T-cell (primary cell): ENCODE measurements at places on chromosomes 7 and 10. TPM values are rescaled to one million over a fixed set of nuclear protein-coding genes. Genes with fewer than 3 reads are reported as not detected.

The MYOZ1 gene
- total RNA-seq = not detected

The SP4 gene
- total RNA-seq = 32.2 TPM

The RAB19 gene
- total RNA-seq = 8.9 TPM

The MCM10 gene
- total RNA-seq = 1.4 TPM

The ECHDC3 gene
- total RNA-seq = 1.2 TPM

The IQUB gene
- not detected for total RNA-seq

The DNAJC12 gene
- total RNA-seq = not detected

The TLL2 gene
- total RNA-seq = not detected

The HSPA12A gene
- total RNA-seq = 0.57 TPM

The UCN3 gene
- total RNA-seq = not detected

The NAT16 gene
- not detected for total RNA-seq

The UNCX gene
- not detected for total RNA-seq

The VPS26A gene
- 35.8 TPM for total RNA-seq

The DOCK4 gene
- total RNA-seq = 1.2 TPM

The CTAGE15 gene
- total RNA-seq = 1.7 TPM

The OR9A2 gene
- not detected for total RNA-seq

The VWA2 gene
- total RNA-seq = not detected

The CALCR gene
- total RNA-seq = not detected

The SLC18A2 gene
- total RNA-seq = 0.79 TPM

The TCF7L2 gene
- total RNA-seq = 3.3 TPM

The CNPY1 gene
- not detected for total RNA-seq

The C10orf67 gene
- total RNA-seq = not detected

The C10orf143 gene
- total RNA-seq = 11.0 TPM

The CHST3 gene
- total RNA-seq = 0.09 TPM

The TAX1BP1 gene
- total RNA-seq = 116 TPM

The ADCYAP1R1 gene
- total RNA-seq = not detected

The GLI3 gene
- 0.79 TPM for total RNA-seq

The SDK1 gene
- 0.63 TPM for total RNA-seq

The MTPN gene
- 84.1 TPM for total RNA-seq

The ADAM8 gene
- 107 TPM for total RNA-seq

The VIPR2 gene
- 0.79 TPM for total RNA-seq

The INMT gene
- total RNA-seq = 0.75 TPM

The AKR1C3 gene
- 7.9 TPM for total RNA-seq

The DBNL gene
- total RNA-seq = 167 TPM

The CLCN1 gene
- total RNA-seq = not detected

The TBX20 gene
- not detected for total RNA-seq

The VWDE gene
- total RNA-seq = 0.79 TPM

The CARD11 gene
- 105 TPM for total RNA-seq

The CFAP69 gene
- total RNA-seq = 0.53 TPM

The SLC13A1 gene
- not detected for total RNA-seq

The FXYD4 gene
- total RNA-seq = not detected

The ITPRID1 gene
- not detected for total RNA-seq

The SFRP4 gene
- not detected for total RNA-seq

The ANXA8L1 gene
- not detected for total RNA-seq

The TCAF2 gene
- 36.4 TPM for total RNA-seq

The LZTS2 gene
- 35.4 TPM for total RNA-seq
